ENCODE measurements at places on chromosomes 3 and 15.

- no peak for DNase-seq
Observed at GRCh38 chr3:104825116-104825515, 541.6 kb upstream of the ALCAM start.

DNA sequence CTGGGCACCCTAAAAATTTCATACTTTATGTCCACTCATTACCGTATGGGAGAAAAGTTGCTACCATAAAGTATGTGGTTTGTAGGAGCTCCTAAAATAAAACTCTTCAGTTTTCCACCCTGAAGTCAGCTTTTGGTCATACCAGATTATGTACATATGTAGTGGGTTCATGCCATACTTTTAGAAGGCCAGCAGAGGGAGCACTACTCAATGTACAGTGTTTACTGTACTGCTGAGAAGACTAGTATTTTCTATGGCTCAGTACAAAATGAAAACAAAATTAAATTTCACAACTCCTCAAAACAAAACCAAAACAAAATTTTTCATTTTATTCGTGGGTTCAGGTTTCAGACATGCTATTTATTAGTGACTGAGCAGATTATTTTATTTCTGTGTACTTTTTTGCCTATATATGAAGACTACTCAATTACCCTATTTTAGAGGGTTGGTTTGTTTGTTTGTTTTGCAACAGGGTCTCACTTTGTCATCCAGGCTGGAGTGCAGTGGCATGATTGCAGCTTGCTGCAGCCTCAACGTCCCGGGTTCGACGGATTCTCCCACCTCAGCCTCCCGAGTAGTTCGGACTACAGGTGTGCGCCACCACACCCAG lies 24.3 kb downstream of the NXPE3 start:
- peak; percentile 54 for DNase-seq

DNA sequence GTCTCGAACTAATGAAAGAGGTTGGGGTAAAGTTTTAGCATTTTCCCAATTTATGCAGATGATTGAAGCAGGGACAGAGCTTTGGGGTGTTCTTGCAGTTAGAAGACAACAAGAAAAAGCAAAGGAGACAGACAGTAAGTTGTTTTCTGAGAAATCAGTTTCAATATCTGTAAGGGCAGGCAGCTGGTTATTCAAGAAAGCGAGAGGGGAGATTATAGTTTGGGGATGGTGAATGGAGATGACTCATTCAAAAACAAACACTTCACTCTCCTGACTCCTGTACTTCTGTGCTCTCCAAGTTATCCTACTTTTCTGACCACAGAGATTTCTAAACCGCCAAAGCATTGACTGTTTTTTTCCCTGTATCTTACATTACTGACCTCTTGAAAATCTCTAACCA lies 352.0 kb downstream of the GAP43 start:
- no peak for DNase-seq

GRCh38 chr3:40185029-40185695 lies 124.3 kb upstream of the EIF1B start:
- DNase-seq = no peak

- DNase-seq = no peak
Observed at GRCh38 chr3:113094337-113095221, 103.8 kb downstream of the GTPBP8 start.

- no peak for DNase-seq
Observed at GRCh38 chr3:191380001-191380400, 49.7 kb upstream of the UTS2B start.
